Stimulated activated CD8-positive, alpha-beta memory T cell treated with anti-CD3 and anti-CD28 coated beads, Interleukin-4, amount 100 ng/mL, for 24 hours (primary cell): ENCODE measurements at places on chromosomes 6 and 20.

DNA sequence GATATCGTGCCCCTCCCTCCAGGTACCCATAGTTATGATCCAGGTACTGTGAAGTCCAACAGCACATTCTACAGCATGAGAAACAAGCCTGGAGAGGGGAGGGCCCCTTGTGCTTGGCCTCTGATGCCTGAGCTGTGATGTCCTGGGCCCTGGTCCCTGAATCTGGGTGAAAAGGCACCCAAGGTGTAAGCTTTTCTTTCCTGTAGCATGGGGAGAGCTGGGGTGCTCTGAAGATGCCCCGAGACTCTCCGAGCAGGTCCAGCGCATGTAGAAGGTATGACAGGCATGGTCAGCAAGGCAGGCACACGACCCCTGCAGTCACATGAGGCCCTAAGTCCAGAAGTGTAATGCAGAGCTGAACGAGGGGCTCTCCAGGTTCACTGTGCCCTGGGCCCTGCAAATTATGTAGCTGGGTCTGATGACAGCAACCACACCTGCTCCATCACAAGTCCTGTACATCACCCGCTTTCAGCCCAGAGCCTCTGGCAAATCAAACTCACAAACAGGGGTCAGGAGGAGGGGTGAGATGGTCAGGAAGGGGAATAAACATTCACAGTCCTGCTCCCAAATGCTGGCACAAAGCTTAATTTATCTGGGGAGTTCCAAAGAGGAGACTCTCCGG lies 1.8 kb upstream of the CTSZ start:
- DNase-seq: no peak

- no peak for DNase-seq
These were observed 105.2 kb upstream of the ASF1A start for GRCh38 chr6:118788702-118789101.

- peak; percentile 71 for DNase-seq
These were observed 24.6 kb upstream of the GATA5 start for GRCh38 chr20:62500237-62500864.

- DNase-seq: no peak
These were observed 150.0 kb upstream of the HDDC2 start for GRCh38 chr6:125451750-125452149.

DNA sequence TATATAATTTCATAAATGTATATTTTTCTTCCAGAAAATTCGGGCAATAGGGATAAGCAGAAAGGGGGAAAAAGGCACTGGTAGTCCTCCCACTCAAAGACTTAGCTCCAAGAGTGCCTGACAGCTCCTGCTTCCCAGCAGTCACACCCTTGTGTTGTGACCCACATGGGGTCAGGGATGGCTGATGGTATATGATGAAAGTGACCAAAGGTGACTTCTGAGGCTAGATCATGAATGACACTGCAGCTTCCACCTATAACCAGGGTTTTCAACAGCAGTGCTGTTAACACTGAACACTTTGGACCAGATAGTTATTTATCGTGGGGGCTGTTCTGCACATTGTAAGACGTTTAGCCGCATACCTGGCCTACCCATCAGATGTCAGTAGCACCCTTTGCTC lies 22.3 kb downstream of the FAM50B start:
- no peak for DNase-seq

- no peak for DNase-seq
These were observed 91.3 kb upstream of the OGFRL1 start for GRCh38 chr6:71197267-71197666.
